ENCODE measurements at places on chromosomes 6 and 20.

- H3K36me3 ChIP-seq = no peaks in the 10 kb centered on the region
- no peak for DNase-seq
- no peak overlapping the region for H3K27ac ChIP-seq
- no peak overlapping the region for H3K4me3 ChIP-seq
Observed at GRCh38 chr20:13317439-13317838, 96.4 kb downstream of the ISM1 start.

- H3K4me3 ChIP-seq = no peak overlapping the region
- H3K4me1 ChIP-seq = no peaks in the 10 kb centered on the region
- H3K27me3 ChIP-seq = no peaks in the 10 kb centered on the region
- no peak for DNase-seq
- no peaks in the 10 kb centered on the region for H3K36me3 ChIP-seq
Observed at GRCh38 chr20:7161690-7162089, 394.2 kb downstream of the BMP2 start.

DNA sequence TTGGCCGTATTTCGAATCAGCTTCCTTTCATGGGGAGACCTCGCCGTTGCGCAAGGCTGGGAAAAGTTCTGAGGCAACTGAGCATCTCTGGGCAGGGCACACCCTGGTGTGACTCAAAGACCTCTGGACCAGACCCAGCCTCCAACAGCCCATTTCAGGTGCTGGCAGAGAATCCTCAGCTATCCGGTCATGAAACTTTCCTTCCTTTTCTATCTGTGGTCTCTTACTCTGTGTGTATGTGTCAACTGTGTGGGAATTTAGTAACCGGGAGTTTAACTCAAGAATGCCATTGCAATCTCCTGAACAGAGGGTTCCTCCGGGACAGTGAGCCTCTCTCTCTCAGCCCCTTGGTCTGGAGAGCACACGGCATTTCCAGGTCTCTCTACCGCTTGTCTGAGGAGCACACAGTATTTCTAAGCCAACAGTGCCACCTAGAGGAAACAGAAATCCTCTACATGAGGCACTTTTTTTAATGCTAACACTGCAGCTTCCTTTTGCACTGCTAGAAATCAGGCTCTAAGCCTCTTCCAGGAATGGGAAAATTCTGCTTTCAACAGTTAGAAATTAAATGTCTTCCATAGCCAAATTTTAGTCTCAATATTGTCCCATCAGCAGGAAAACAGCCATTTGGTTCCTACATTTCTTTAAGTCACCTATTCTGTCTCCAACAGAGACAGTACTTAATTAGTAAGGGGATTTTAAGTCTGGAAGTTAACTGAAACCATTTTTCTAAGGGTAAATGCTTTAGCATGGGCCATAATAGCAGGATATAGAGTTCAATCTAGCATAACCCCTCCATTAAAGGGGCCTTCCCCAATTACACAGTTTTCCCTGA lies 32.7 kb downstream of the PLN start:
- H3K36me3 ChIP-seq = no peaks in the 10 kb centered on the region
- no peak overlapping the region for H3K27ac ChIP-seq
- no peaks in the 10 kb centered on the region for H3K4me1 ChIP-seq
- H3K4me3 ChIP-seq = no peak overlapping the region
- DNase-seq = no peak
- no peaks in the 10 kb centered on the region for H3K27me3 ChIP-seq

DNA sequence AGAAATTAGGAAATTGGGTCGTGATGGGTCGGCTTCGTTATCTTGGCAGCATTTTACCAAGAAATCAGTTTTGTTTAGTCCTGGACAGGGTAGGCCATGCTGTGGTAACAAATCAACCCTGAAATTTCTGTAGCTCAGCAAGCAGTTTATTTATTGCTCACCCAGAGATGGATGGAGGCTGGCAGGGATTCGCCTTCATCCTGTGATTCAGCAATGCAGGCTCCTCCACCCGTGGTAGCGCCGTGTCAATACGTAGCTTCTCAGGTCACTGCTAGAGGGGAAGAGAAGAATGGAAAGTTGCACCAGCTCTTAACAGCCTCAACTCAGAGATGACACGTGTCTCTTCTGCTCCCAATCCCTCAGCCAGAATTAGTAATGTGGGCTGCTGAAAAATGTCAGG lies 157.0 kb upstream of the SGK1 start:
- H3K36me3 ChIP-seq = no peaks in the 10 kb centered on the region
- no peak overlapping the region for H3K4me3 ChIP-seq
- no peak for DNase-seq
- H3K4me1 ChIP-seq = no peaks in the 10 kb centered on the region
- no peaks in the 10 kb centered on the region for H3K27me3 ChIP-seq
- H3K27ac ChIP-seq = no peak overlapping the region

DNA sequence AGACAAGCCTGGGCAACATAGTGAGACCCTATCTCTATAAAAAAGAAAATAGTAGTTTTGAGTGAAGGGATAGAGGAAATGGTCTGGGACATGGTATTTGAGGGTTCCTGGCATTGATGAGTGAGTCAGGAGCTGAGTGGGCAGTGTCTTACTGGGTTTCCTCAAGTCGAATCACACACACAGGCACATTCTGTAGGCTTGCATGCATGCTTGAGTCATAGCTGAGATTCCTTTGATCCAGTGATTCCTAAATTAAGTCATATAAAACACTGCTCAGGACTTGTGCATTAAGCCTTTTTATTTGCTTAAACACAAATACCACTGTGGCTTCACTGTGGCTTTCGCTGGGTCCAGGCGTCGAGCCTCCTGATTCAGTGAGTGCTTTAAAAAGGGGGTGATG lies 71.8 kb upstream of the TMEM181 start:
- no peaks in the 10 kb centered on the region for H3K36me3 ChIP-seq
- no peak overlapping the region for H3K4me3 ChIP-seq
- no peak for DNase-seq
- H3K4me1 ChIP-seq = no peaks in the 10 kb centered on the region
